H7 (cell line): ENCODE measurements at places on chromosomes 6 and 20. TPM values are rescaled to one million over a fixed set of nuclear protein-coding genes. Genes with fewer than 3 reads are reported as not detected.

DNA sequence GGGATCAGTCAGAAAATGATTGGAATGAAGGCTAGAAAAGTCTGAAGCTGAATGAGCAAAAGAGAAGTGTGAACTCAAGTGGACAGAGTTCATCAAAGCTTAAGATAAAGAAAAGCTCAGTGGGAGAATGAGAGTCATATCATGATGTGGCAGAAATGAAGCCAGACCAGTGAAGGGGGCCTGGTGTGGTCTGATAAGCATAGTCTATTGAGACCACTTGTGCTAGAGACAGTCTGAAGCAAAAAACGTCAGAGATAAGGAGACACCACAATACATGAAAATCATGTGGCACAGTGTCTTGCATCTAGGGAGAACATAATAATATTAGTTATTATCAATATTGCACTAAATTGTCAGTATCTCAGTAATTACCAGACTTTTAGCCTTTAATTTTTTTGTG lies 601.5 kb downstream of the UTRN start:
- no peak for DNase-seq

DNA sequence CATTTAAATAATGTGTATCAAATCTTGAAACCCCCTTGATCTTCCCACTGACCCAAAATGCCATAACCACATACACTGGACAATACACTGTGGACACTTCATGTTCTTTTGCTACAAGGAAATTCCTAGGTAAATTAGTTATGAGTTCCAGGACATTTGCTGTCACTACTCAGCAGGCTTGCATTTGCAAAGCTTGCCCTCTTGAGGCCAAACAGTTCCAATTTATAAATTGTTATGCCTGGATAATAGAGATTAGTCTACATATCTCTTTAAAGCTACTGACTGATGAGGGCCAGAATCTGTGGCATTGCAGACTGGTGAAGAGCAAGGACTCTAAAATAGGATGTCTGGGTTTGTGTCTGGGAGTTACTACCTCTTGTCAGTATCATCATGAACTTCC lies 17.4 kb upstream of the RAB32 start:
- DNase-seq = no peak

DNA sequence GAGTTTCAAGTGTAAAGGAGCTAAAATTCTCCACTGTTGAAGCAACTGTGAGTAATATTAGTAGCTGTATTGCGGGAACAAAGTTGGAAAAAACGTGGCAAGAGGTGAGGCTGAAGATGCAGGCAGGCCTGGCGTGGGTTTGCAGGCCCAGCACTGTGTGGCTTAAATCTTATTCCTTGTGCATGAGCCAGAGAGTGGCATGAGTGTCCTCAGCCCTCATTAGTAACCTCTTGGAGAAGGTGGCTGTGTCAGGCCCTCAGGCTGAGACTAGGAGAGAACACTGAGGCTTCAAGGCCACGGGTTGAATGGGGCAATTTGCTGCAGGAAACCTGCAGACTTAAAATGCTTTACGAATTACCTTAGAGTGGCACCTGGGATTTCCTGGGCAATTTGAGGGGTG lies 372.7 kb upstream of the CITED2 start:
- no peak for DNase-seq

Gene CLIC5
- total RNA-seq = 0.45 TPM in 1 of 2 replicates, not detected in the other

DNA sequence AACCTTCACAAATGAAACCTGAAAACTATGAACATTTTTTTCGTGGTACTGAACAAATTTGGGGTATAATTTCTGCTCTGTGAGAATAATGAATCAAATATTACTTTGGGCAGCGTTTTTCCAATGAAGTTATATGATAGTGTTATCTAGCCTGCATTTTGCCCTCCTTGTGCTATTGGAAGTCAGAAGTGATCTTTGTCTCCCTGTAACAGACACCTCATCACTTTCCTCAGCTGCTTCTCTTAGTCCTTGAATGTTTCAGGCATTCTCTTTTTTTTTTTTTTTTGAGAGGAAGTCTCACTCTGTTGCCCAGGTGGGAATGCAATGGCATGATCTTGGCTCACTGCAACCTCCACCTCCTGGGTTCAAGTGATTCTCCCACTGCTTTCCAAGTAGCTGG lies 10.2 kb downstream of the DDX27 start:
- DNase-seq = no peak

DNA sequence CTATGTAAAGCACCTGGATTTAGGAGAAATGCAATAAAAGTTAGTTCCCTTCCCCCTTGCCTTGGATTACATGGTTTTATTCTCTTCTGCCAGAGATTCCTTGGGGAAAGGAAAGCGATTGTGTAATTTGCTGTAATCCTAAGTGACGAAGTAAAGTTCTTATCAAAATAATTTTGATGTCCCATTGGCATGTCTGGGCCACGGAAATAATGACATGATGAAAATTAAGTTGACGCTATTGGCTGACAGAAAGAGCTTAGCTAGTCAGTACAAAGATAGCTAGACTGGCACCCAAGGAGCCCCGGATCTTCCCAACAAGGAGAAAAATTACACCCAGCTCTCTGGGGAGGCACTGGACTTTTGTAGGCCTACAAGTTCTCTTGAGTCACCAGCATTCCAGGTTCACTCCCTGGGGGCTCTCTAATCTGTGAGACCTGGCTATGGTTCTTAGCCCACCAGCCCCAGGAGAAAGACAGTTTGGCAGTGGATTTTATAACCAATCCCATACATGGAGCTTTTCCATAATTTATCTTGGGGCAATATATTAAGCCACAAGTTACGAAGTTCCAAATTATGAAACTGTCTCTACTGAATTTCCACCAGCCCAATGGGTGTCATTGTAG lies 59.9 kb downstream of the FOXA2 start:
- DNase-seq = no peak

Gene GSTA1
- total RNA-seq = 0.70 and 0.94 TPM in 2 replicates
